ENCODE measurements at places on chromosomes 12 and 14.

- no peak for DNase-seq
These were observed 2.7 kb downstream of the M6PR start for GRCh38 chr12:8946733-8947132.

DNA sequence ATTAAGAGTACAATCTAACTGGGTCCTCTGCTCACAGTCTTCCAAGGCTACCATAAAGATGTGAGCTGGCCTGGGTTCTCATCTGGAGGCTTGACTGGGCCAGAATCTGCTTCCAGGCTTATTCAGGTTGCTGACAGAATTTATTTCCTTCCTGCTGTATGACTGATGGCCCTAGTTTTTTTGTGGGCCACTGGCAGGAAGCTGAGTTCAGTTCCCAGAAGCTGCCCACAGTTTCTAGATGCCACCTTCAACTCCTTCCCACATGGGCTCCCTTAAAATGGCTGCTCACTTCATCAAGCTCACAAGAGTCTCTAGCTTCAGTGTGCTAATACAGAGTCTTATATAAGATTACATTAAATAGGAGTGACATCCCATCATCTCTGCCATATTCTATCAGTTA is 121.7 kb upstream of the CAND1 start:
- DNase-seq: peak; percentile 6

DNA sequence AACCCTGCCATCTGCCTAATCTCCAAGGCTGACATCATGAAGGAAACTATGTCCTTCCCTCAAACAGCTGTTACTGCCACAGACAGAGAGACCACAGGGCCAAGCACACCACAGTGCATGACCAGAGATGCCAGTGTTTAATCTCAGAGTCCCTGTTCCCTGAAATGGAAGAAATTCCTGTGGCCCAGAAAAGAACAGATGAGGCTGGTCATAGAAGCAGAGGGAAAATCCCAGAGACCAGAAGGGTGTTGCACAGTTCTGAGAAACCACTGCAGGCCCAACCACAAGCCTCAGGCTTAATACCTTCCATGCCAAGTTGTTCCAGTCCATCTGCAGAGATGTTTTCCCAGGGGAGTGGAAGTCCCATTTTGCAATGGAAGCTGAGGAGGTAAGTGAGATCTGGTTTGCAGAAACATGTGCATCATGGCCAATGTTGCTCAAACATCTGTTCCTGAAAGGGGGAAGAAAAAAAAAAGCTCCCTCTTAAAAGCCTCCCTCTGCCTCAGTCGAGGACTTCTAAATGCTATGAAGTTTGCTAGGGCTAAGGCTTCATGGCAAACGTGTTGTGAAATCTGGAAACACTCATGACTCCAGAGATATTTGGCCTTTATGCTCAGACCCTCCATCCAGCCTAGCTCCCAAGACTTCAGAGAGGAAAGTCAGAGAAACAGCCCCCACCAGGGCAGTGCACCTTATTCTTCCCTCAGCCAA is 98.6 kb downstream of the SCARB1 start:
- DNase-seq: no peak

- no peak for DNase-seq
These were observed 1.3 kb upstream of the MRPS35 start for GRCh38 chr12:27709212-27709931.

- no peak for DNase-seq
These were observed 6.0 kb downstream of the EXOC3L4 start for GRCh38 chr14:103100281-103101121.

DNA sequence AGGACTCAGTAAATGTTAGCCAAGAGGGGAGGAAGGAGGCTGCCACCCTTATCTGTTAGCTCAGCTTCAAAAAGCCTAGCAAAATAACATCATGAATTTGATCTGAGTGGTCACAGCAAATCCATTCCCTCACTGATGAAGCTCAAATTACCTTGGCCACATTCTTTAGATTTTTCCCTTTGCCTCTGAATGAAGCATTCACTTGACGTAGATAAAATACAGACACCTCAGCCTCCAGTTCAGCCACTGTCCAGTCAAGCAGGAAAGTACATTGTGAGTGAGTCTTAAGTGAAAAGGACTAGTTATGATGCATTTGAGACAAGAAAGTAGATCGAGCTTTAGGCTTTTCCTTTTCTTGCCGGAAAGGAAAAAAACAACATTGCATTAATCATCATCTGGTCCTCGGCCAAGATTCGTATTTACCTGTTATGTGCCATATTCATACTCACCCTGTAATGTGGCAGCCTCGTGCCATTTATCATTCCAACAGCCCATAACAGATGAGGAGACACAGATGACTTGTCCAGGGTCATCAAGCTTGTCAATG is 146.5 kb downstream of the ETV6 start:
- DNase-seq: no peak

DNA sequence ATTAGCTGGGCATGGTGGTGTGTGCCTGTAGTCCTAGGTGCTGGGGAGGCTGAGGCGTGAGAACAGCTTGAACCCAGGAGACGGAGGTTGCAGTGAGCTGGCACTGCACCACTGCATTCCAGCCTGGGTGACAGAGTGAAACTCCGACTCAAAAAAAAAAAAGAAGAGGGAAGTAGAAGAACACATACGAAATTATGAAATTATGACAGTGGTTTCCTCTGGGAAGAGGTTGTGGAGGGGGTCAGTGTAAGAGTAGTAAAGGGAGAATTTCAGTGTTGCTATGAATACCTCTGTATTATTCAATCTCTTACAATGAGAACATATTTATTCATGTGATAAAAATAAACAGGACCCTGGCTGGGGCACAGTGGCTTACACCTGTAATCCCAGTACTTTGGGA is 24.7 kb upstream of the CSRNP2 start:
- DNase-seq: no peak

DNA sequence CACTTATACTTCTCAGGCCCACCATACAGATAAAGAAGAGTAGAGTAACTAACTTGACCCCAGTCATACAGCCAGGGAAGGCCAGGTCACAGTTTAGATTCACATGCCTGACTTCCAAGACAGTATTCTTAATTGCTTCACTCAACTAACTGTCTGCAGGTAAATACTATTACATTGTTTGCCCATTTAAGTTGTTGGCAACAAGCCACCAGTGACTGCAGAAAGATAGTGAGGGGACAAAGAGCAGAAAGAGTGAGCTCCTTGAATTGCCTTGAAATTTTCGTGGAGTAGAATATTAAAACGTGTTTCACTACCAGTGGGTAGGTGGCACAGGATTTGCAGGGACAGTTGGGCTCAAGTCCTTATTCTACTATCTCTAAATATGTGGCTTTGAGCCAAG is 146.3 kb upstream of the RMST start:
- no peak for DNase-seq

DNA sequence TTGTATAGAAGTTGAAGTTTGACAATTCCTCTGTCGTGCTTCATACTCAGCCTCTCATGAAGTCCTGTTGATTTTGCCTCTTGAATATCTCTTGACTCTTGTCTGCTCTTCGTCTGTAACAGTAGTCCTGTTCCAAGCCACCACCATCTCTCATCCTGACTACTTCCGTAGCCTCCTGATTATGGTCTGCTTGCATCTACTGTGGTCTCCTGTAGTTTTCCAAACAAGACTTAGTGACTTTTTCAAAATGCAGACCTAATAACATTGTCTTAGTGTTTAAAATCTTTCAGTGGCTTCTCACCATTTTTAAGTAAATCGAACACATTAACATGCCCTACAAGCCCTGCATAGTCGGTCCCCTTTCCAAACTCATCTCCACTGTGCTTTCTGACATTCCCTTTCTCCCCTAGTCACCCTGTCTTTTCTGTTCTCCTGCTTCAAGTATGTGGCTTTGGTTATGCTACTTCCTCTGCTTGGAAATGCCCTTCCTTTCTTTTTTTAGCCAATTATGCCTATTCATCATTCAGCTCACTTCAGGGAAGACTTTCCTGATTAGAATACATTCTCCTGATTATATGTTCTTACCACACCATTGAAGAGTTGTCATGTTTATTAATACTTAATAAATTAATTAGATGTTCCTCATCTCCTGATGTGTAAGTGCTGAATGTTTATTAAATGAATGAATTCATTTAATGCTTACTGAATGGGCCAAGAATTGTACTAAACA is 2.0 kb downstream of the SCYL2 start:
- DNase-seq: no peak

DNA sequence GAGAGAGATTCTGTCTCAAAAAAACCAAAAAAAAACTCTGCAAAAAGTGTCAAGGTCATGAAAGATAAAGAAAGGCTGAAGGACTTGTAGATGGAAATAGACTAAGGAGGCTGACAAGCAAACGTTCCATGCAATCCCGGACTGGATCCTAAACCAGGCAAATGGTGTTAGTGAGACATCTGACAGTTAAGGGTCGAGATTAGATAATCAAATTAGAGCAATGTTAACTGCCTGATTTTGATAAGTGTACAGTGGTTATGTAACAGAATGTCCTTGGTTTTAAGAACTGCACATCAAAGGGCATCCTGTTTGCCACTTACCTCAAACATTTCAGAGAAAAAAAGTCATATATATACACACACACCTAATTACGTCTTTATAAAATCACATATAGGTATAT is 3.5 kb upstream of the RAN start:
- DNase-seq: no peak

- no peak for DNase-seq
These were observed 10.7 kb upstream of the BHLHE41 start for GRCh38 chr12:26135571-26135970.

DNA sequence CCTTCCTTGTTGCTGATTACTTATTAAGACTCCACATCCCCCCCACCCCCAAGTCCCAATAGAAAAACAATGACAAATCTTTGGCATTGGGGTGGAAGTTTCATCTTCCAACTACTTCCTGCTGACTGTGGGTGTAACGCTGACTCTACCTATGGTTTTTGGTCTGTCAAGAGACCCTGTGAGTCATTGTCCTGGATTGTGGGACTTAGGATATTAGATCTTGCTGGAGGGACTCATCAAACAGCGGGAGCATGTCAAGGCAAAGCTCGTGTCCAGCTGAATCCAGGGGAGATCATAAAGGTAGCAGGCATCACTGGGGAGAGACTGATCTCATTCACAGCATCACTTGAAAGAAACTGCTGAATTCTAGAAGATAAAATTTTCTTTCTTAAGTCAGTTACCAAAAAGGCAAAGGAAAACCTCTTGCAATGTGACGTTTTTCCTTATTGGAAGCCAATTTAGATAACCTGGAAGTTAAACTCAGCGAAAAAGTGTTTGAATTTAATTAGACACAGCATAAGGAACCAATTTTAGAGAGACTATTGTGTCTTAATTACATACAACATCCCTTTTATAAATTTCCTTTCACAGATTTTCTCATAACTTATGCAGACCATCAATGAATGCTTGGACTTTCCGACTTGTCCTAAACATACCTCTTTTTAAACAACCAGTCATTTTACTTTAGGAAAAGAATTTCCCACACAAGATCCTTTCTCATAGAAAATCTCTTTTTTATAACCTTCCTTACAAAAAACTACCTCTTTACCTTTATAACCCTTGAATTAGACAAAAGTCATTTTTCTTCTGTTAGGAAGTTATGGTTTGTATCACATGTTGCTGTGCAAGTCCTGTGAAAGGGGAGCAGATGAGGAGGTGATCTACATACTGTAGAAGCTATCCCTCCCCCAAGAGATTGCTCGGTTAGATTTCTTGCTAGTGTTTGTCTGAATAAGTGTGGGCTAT is 94.6 kb upstream of the SCAF11 start:
- DNase-seq: no peak

GRCh38 chr12:49187184-49187583 is 1.7 kb downstream of the TUBA1A start:
- DNase-seq: no peak

GRCh38 chr14:96307434-96307833 is 51.4 kb downstream of the BDKRB1 start:
- no peak for DNase-seq

GRCh38 chr14:20905676-20906075 is 14.5 kb downstream of the RNASE3 start:
- DNase-seq: no peak

- no peak for DNase-seq
These were observed 47.8 kb downstream of the HECTD1 start for GRCh38 chr14:31159682-31160296.

- DNase-seq: no peak
These were observed 447.2 kb downstream of the SNAPC1 start for GRCh38 chr14:62209287-62209899.

DNA sequence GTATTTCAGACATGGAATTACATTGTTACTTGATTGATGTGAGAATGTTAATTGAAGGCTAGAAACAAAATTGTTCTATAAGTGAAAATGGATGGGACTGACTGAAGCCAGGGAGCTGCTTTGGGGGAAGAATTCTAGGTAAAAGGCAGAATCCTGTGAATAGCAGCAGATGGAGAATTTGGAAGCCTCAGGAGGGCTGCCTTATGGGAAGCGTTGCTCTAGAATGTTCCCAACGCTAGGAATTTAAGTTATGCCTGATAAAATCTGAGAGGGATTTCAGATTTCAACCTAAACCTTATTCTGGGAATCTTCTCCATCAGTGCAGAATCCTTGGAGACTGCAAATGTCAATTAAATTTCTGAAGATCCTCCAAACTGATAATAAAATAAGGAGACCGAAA is 858.2 kb upstream of the FLRT2 start:
- DNase-seq: no peak

- no peak for DNase-seq
These were observed 175.8 kb upstream of the BCL2L14 start for GRCh38 chr12:11894890-11895289.

DNA sequence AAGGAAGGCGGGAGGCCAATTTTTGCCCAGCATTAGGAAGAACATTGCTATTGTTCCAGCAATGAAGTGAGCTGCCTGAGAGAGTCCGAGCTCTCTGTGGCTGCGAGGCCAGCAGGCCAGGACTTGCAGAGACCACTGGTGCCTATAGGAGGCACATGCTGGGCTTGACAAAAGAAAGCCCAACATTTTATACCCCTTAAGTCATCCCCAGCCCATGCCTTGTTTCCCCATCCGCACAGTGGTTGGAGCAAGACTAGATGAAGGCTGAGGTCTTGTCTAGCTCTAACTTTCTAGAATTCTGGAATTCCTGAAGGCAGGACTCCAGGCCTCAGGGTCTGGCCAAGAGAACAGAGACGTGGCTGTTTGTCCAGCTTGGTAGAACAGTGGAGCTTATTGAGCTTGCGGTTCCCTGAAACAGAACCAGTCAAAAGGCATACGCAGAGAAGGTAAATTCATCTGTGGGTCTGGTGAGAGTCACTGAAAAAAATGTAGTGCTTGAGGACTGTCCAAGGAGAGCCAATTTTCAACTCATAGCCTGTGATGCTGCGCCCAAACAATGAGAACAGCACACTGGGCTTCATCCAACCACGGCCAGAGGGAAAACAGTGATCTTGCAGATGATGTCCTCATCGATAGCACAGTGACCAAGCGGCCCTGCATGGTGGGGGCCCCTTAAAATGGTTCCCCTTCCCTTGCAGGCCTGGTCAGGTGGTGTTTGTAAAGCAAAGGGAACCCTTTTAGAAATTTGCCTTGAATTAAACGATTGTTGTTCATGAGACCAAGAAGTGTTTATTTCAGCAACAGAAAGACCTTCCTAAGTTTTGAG is 27.1 kb upstream of the COL2A1 start:
- DNase-seq: no peak

- DNase-seq: peak; percentile 51
These were observed 629 bp downstream of the PRDM4 start for GRCh38 chr12:107760207-107760808.

GRCh38 chr12:121023799-121024198 is 7.5 kb upstream of the C12orf43 start:
- DNase-seq: no peak

- DNase-seq: no peak
These were observed 91.8 kb downstream of the PLXNC1 start for GRCh38 chr12:94240171-94240570.

Data from activated CD4-positive, alpha-beta T cell treated with anti-CD3 and anti-CD28 coated beads for 48 hours (primary cell).